MCF 10A (cell line): ENCODE measurements at places on chromosomes 12 and 14.

GRCh38 chr12:104566244-104566993 lies 109.7 kb downstream of the CHST11 start:
- H3K4me3 ChIP-seq = no peak overlapping the region
- H3K4me1 ChIP-seq = peaks cover 9% of the 10 kb centered on the region
- no peak for DNase-seq
- H3K27ac ChIP-seq = no peak overlapping the region
- no peaks in the 10 kb centered on the region for H3K27me3 ChIP-seq

- no peak overlapping the region for H3K27ac ChIP-seq
- DNase-seq = no peak
- H3K36me3 ChIP-seq = no peaks in the 10 kb centered on the region
- no peaks in the 10 kb centered on the region for H3K27me3 ChIP-seq
- H3K4me1 ChIP-seq = no peaks in the 10 kb centered on the region
Observed at GRCh38 chr14:71246539-71246938, 339.3 kb downstream of the PCNX1 start.

DNA sequence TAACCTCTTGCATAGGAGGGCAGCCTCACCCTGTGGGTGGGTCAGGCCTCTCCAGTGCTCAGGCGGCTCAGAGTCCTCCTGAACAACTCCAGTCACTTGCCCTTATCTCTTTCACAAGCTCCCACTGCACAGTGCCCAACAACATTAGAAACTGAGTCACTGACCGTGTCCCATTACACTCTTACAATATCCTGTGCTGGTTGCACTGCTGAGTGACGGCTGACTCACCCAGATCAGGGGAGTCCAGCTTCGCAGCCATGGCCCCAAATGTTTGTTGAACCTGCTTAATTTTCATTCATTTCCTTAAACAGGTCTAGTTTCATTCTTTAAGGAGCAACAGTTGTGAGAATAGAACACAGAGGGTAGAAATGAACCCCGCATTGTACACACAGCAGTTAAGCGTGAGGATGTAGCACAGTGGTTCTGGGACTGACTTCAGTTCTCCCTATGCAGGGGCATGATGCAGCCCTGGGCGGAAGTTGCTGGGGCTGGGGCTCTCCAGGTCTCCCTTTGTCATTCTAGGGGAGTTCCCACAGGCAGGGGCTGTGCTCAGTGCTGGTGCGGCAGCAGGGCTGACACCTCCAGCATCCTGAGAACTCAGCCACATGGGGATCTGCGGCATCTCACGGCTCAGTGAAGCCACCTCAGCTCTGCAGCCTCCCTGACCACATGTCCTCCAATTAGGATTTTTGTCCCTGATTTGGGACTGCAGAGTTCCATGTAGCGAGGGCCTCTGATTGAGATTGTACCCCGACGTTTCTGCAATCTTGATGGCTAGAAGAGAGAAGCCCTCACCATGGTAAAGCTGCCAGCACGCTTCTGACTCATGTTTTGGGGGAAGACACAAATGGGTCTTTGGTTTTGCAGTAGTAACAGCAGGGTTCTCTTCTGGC lies 16.1 kb downstream of the GPR68 start:
- peaks cover 7% of the 10 kb centered on the region for H3K4me1 ChIP-seq
- no peak overlapping the region for H3K4me3 ChIP-seq
- no peaks in the 10 kb centered on the region for H3K27me3 ChIP-seq
- H3K27ac ChIP-seq = no peak overlapping the region
- peak; percentile 66 for DNase-seq
- peaks cover under 1% of the 10 kb centered on the region for H3K36me3 ChIP-seq

DNA sequence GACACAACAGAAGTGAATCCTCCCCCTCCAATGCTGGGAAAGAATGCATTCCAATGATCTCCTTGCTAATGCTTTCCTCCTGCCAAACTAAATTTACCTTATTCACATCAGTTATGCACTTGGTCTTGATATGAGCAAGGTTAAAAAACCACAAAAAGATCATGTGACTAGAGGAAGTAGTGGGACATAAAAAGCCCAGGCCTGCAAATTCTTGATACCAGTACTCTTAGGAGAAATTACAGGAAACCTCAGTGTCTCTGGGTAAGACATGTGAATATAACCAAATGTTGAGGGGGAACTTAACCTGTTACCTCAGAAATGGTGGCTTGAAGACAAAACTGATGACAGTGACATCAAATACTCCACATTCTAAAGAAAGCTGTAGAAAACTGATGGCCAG lies 427.1 kb downstream of the RPS29 start:
- no peak for DNase-seq
- H3K4me1 ChIP-seq = no peaks in the 10 kb centered on the region
- no peaks in the 10 kb centered on the region for H3K36me3 ChIP-seq
- H3K27me3 ChIP-seq = no peaks in the 10 kb centered on the region
- no peak overlapping the region for H3K27ac ChIP-seq

DNA sequence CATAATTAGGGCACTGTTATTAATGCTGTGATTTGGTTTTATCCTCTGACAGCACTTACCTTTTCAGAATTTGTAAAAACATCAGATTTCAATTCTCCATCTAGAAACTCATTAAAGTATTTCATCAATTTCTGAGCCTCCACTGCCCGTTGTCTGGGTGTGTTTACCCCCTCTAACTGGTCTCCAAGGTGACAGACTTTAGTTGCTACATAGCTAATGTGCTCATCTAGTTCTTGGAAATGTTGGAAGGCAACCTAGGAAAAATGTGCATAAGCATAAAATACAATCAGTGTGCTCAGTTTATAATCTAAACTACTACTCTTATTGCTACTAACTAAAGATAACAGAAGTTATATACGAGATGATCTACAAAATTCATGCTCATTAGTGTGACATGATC lies 24.6 kb downstream of the EXOC5 start:
- peaks cover 22% of the 10 kb centered on the region for H3K36me3 ChIP-seq
- no peak overlapping the region for H3K27ac ChIP-seq
- no peaks in the 10 kb centered on the region for H3K27me3 ChIP-seq
- no peaks in the 10 kb centered on the region for H3K4me1 ChIP-seq
- H3K4me3 ChIP-seq = no peak overlapping the region
- no peak for DNase-seq

DNA sequence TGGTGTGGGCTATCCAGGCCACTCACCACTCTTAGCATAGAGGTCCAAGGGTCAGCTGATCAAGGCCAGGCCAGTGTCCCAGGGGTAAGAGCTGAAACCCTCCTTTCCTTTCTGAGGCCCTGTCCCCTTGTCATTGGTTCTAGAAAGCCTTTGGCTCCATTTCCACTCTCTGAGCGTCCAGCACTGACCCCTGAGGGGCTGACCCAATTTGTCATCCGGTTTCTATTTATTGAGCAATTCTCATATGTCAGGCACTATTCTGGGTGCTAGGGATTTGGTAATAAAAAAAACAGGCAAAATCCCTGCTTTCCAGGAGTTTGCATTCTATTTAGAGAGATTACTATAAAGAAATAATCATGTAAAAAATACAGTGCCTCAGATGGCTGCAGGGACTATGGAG lies 3.4 kb downstream of the KRT77 start:
- no peaks in the 10 kb centered on the region for H3K4me1 ChIP-seq
- H3K4me3 ChIP-seq = no peak overlapping the region
- H3K27me3 ChIP-seq = peaks cover 72% of the 10 kb centered on the region
- H3K36me3 ChIP-seq = no peaks in the 10 kb centered on the region
- no peak overlapping the region for H3K27ac ChIP-seq

DNA sequence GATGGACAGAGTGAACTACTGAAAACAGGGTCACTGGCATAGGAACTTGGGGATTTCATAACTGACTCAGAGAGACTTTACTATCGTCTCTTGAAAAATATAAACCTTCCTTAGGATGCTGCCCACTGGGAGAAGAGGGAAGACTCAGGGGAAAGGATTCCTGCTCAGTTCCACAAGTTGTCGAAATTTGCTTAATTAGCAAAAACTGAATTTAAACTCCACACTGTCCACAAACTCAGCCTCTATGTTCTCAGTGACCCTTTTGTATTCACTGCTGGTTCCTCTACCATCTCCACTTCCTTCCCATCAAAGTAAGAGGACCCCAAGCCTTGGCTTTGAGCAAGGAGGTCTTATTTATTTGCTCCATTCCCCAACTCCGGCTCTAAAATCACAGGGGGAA lies 7.2 kb upstream of the MYL6B start:
- H3K27ac ChIP-seq = no peak overlapping the region
- DNase-seq = no peak
- no peak overlapping the region for H3K4me3 ChIP-seq
- no peaks in the 10 kb centered on the region for H3K27me3 ChIP-seq

GRCh38 chr14:69633238-69633637 lies 21.8 kb downstream of the SUSD6 start:
- H3K27me3 ChIP-seq = no peaks in the 10 kb centered on the region
- H3K36me3 ChIP-seq = peaks cover 19% of the 10 kb centered on the region
- H3K27ac ChIP-seq = no peak overlapping the region
- no peak for DNase-seq
- H3K4me3 ChIP-seq = no peak overlapping the region
- peaks cover 42% of the 10 kb centered on the region for H3K4me1 ChIP-seq

GRCh38 chr12:8145754-8146441 lies 10.9 kb upstream of the ZNF705A start:
- no peaks in the 10 kb centered on the region for H3K36me3 ChIP-seq
- H3K4me3 ChIP-seq = no peak overlapping the region
- DNase-seq = no peak
- no peak overlapping the region for H3K27ac ChIP-seq
- H3K4me1 ChIP-seq = no peaks in the 10 kb centered on the region
